ENCODE measurements at places on chromosomes 2 and 18.

- no peak for DNase-seq
Measured at GRCh38 chr18:58989184-58989759, 124.6 kb downstream of the ZNF532 start.

DNA sequence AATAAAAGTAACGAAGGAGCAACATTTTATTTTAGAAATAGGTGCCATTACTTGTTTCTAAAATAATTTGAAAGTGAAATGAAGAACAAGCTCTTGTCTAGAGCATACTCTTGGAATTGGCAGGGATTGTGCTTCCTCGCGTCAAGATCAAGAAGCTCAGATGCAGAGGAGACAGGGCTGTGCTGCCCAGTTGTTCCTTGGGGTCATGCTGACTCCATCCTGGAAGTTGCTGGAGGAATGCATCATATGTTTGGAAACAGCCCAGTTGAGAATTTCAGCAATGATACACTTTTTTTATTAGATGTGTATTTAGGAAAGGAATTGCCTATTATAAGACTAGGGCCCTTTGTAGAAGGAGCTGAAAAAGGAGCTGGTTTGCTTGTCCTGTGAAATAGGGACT lies 17.2 kb downstream of the LTBP1 start:
- DNase-seq: no peak

GRCh38 chr2:38093527-38094165 lies 17.7 kb upstream of the CYP1B1 start:
- DNase-seq: no peak

- no peak for DNase-seq
Measured at GRCh38 chr2:241843321-241844065, 15.2 kb downstream of the PDCD1 start.

- no peak for DNase-seq
Measured at GRCh38 chr18:57683470-57683869, 61.8 kb upstream of the NARS1 start.

- no peak for DNase-seq
Measured at GRCh38 chr18:6106091-6106685, 210.9 kb upstream of the TMEM200C start.

GRCh38 chr2:10514743-10515142 lies 66.6 kb upstream of the ODC1 start:
- peak; percentile 33 for DNase-seq

GRCh38 chr2:66771359-66771976 lies 336.5 kb downstream of the MEIS1 start:
- DNase-seq: no peak

DNA sequence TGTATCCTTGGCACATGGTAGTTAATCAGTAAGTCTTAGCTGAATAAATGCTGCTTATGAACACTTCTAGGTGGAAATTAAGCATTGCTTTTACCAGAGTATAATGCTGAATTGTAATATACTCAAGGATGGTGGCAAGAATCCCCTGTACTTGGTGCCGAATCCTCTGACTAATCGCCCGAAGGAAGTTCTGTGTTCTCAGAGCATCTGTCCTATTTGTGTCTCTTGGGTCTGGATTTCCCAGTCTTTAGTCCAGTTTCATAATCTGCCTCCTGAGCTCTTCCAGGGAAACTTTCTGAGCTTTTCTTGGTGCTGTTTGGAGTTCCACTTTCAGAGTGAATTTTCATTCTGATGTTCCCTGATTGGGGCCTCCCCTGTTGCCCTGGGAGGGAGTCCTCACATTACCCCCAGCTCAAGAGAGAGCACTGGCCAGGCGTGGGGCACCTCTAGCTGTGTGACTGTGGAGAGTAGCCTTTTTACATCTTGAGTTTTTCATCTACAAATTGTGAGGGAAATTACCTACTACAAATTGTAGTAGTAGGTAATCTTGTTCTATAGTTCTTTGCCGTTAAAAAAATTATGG lies 144.9 kb downstream of the LTBP1 start:
- no peak for DNase-seq

DNA sequence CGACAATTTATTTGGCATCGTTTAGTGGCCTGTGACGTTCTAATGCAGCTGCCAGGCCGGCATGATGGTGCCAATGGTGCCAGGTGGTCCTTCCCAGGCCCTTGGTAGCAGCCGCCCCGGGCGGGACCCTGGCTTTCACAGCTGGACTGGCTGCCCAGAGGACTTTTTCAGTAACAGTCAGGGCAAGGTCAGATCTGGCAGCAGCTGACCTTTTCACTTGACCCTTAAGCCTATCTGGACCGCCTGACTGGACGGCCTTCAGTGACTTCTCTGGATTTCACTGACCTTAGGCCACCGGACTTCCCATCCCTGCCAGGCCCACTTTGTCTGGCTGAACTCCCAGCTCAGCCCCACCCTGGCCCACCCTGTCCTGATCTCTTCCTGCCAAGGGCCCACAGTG lies 15.9 kb downstream of the TRIB2 start:
- no peak for DNase-seq

GRCh38 chr2:71157124-71157793 lies 26.8 kb downstream of the MPHOSPH10 start:
- DNase-seq: no peak

DNA sequence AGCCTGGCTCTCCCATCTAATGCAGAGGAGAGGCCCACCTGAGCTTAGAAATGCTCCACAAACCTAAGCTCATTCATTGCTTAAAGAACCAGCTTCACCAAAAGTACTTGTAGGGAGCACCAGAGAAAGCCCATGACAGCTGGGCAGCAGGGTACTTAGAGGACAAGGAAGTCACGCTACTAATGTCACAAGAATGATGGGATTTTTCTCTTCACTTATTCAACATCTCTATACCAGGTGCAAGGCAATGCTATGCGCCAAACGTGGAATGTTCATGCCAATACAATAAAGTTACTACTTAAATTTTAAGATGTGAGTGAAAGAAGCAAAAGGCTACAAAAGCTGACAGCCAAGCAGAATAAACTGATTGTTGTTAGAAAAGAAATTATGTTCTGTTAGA lies 36.0 kb downstream of the LONRF2 start:
- DNase-seq: no peak

DNA sequence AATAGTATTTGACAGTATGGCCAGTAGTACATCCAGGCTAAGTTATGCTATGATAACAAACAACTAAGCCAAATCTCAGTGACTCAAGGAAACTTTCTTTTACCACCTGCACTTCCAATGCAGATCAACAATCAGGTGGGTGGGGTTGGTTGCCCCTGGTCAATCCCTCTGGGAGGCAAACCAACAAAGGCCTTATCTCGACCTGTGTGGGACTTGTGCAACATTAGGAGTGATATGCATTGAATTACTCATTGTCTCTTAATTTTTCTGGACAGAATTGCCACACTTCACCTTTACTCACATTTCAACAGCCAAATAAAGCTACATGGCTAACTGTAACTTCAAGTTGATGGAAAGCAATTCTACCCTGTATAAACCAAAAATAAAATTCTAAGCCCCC lies 1049.3 kb upstream of the CDH2 start:
- DNase-seq: no peak

DNA sequence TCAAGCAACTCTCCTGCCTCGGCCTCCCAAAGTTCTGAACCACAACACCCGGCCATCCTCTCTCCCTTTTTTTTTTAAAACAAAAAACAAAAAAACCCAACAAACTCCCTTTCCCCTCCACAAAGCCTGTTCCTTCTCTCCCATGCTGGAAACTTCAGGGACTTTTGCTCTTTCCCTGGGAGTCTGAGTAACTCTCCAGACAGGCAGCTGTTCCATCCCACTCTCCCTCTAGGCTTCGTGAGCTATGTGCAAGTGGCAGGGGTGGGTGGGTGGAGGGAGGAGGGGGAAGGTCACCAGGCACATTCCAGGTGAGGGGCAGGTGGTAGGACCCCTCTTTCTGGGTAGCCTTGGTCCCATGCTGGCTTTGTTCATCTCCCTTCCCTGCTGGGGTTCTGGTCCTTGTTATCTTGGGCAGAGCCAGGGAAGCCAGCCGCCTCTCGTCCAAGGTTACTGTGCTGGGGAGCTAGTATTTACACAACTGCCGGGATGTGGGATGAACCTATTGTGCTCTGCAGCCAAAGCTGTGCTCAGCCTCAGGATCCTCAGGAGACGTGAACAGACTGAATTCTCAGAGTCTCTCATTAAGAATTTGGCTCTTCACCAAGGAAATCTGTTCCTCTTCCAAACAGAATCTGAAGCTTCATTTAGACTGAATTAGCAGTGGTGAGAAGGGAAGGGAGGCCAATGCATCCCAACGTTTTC lies 106.9 kb downstream of the LIPG start:
- DNase-seq: no peak

DNA sequence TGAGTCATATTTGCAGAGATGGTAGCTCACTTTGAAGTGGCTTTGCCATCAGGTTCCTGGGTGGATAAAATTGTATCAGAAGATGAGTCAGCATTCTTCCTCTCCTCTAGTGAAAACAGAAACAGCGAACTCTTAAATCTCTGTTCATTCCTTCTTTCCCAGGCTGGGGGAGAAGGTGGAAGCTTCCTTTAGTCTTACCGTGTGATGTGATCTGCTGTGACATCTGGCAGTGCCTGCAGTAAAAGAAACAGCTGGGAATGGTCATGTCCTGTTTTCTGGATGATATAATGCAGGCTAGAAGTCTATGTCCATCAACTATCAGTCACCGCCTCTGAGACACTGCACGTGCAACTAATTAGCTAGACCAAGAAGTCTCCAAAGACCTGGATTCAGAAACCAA lies 171.6 kb downstream of the VAPA start:
- DNase-seq: peak; percentile 57

GRCh38 chr2:229821316-229821715 lies 100.5 kb downstream of the TRIP12 start:
- no peak for DNase-seq

DNA sequence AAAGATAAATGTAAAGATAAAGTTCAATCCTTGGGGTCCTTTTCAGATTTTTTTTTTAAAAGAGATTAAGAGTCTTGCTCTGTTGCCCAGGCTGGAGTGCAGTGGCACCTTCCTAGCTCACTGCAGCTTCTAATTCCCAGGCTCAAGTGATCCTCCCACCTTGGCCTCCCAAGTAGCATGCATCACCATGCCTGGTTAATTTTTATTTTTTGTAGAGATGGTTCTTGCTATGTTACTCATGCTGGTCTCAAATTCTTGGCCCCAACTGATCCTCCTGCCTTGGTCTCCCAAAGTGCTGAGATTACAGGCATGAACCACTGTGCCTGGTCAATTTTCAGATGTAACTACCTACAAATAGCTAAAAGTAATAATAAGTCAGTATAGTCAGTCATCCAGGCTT lies 21.1 kb downstream of the NFE2L2 start:
- DNase-seq: no peak
